ENCODE measurements at places on chromosomes 1 and 21.

DNA sequence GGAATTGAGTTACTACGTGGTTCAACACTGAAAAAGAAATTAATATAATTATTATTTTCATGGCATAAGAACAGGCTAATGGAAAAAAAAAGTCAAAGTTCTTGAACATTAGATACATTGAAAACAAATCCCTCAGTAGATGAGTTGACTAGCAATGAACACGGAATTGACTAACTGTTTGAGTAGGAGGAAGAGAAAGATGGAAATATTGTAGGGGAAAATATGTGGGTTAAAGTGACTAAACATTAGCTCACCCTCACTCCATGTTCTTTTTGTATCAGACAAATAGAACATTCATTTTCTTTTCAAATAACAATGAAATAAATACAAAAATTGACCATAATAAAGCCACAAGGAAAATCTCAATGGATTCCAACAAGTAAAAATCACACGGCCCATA is 84.3 kb downstream of the KCNK2 start:
- DNase-seq: no peak

DNA sequence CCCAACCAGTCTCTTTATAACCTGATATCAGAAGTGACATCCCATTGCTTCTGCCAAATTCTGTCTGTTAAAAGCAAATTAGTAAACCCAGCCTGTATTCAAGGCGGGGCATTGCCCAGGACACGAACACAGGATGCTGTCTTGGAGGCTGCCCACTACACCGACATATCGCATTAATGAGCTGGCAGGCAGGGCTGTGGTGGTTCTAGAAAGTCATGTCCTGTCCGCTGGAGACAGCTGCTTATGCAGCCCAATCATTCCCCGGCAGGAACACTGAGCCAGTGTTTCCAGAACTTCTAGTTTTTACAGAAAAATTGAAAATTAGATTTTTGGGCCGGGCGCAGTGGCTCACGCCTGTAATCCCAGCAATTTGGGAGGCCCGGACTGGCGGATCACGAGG is 19.3 kb downstream of the C1orf167 start:
- DNase-seq: no peak

DNA sequence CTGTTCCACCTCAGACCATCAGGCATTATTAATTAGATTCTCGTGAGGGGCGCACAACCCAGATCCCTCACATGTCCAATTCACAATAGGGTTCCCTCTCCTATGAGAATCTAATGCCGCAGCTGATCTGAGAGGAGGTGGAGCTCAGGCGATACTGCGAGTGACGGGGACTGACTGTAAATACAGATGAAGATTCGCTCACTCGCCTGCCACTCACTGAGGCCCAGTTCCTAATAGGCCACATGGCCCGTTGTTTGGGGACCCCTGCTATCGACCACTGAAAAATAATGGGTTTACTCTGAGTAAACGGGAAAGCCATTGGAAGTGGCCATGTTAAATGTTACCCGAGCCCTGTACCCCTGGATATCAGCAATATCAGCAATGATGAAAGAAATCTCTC is 65.9 kb downstream of the GRIK1 start:
- DNase-seq: no peak

- no peak for DNase-seq
Measured at GRCh38 chr1:84166797-84167196, 22.7 kb downstream of the PRKACB start.

- DNase-seq: no peak
Measured at GRCh38 chr1:167082511-167083027, 7.6 kb downstream of the GPA33 start.

DNA sequence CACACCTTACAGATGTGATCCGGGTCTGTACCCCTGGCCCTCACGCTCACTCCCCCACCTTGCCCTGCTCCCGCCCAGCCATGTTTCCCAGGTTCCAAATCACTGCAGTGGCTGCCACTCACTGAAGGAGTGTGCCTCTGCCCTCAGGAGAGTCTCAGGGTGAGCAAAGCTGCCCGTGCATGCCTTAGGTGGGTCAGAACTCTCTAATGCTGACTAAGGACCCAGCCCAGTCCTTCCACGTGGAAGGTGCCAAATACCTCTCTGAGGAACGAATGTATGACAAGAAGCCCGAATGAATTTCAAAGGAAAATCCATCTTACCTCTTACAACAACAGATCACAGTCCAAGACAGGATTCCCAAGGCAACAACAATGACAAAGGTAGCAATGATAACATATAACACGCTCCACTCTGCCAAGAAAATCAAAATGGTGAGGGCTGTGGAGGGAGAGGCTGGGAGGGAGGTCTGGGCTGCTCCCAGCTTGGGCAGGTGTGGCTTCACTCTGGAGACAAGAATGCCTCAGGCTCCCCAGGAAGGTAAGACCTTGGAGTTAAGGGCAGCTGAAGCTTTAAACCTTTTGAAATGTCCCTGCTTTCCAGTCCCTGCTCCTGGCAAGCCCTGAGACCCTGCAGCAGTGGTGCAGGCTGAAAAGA is 115.2 kb downstream of the KIAA0319L start:
- DNase-seq: no peak

DNA sequence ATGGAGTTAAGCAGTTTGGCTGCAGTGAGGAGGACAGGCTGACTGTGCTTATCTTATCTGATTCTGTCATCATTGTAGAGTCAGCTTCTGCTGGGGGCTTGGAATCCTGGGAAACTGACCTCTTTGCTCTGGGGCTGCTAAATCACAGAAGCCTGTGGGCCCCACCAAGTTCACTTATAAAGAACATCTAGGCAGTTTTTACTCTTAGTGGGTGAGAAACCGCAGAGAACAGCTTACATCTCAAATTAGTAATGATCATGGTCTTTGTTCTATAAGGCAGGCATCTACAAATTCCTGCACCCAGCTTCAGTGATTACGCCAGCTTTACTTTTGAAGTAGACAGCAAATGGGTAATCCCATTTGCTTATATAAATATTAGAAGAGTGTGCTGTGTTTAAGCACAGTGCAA is 75.7 kb downstream of the ZC3H11B start:
- DNase-seq: no peak

- DNase-seq: no peak
Measured at GRCh38 chr1:31752258-31752657, 11.9 kb downstream of the ADGRB2 start.

DNA sequence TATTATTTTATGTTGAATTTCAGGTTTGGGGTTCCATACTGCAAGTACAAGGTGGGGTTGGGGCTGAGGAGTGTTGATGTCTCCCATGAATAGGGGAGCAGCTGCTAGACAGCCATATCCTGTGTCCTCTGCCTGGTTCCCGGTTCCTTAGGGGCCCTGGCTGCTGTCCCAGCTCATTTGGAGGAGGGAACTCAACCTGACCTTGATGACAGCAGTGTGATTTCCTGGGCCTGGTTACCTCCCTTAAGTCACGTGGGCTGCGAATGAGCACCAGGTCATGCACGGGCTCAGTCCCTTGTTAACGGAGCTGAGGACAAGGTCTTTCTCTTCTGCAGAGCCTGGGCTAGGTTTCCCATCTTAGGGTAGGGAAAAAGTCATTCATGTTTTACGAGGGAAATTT is 85.1 kb downstream of the MTR start:
- DNase-seq: no peak

DNA sequence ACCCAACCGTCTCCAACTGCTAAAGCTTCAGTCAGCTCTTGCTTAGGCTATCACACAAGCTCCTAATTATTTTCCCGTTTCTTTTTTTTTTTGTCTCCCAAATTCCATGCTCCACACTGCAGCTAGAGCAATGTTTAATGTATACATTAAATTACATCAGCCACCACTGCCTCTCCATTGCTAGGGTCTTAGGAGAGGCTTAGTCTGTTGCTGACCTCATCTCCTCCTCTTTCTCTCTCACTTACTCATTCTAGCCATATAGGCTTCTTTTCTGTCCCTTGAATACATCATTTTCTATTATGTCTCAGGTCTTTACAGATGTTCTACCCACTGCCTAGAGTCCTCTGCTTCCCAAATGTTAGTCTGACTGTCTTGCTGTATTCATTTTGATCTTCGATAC is 138.1 kb upstream of the ST6GALNAC5 start:
- no peak for DNase-seq

GRCh38 chr1:117646007-117646811 is 40.4 kb downstream of the TENT5C start:
- no peak for DNase-seq

DNA sequence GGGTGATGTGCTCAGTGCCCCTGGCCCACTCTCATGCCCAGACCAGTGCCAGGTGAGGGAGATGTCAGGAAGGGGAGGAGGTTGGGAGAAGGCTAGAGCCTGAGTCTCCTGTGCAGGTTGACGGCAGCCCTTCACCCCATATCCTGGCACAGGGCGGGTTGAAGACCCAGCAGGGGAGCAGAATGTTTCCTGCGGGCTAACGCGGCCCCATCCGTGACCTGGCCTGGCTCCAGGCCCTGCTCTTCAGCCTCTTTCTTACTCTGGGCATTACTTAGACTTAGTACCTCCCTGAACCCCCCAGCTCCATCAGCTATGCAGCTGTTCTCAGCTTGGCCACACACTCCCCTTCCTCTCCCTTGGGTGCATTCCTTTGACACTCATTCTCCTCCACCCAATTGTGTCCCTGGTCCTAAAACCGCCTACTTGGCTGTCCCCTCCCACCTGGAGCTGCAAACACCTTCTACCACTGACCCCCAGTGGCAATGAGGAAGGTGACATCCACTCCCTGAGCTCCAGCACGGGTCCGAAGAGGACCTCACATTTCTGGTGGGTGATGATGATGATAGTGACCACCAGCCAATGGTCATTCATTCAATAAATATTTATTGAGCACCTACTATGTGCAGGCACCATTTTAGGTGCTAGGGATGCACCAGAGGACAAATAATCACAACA is 179.0 kb downstream of the PTPRU start:
- DNase-seq: no peak

- DNase-seq: no peak
Measured at GRCh38 chr1:223142269-223142668, 779 bp downstream of the TLR5 start.

DNA sequence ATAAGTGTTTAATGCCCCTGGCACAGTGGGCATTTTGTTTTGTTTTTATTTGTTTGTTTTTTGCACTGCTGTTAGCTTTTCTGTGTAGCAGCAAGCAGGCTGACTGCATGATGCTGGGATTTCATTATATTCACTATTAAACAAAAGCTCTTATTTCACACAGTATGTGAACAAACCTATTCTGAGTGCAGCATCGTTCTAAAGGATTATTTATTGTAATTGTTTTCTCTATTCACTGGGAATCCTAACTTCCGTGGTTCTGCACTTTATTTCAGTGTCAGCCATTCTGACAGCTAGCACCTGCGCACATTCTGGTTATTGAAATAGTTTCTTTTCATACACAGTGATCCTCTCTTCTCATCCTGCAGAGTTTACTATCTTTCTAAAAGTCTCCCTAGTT is 595.0 kb downstream of the NEGR1 start:
- no peak for DNase-seq

DNA sequence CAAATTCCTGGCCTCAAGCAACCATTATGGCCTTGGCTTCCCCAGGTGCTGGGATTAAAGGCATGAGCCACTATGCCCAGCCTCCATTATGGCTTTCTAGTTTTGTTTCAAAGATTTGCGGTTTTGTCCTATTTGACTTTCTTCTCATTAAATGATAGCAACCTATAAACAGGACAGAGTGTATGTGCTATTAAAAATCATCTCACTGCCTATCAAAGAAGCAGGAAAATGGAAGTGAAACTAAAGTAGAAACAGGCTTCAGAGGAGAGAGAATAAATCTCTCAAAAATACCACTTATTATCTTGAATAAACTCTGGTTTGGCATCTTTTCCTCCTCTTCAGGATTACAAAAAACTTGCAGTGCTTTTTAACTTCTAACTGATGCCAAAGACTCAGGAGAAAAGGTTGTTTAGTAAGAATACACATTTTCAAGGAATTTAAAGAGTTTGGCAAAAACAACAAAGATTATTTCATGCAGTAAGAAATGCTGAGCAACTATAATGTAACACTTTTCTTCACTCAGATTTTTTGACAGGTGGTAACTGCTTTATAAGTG is 28.7 kb downstream of the ACBD3 start:
- DNase-seq: no peak

DNA sequence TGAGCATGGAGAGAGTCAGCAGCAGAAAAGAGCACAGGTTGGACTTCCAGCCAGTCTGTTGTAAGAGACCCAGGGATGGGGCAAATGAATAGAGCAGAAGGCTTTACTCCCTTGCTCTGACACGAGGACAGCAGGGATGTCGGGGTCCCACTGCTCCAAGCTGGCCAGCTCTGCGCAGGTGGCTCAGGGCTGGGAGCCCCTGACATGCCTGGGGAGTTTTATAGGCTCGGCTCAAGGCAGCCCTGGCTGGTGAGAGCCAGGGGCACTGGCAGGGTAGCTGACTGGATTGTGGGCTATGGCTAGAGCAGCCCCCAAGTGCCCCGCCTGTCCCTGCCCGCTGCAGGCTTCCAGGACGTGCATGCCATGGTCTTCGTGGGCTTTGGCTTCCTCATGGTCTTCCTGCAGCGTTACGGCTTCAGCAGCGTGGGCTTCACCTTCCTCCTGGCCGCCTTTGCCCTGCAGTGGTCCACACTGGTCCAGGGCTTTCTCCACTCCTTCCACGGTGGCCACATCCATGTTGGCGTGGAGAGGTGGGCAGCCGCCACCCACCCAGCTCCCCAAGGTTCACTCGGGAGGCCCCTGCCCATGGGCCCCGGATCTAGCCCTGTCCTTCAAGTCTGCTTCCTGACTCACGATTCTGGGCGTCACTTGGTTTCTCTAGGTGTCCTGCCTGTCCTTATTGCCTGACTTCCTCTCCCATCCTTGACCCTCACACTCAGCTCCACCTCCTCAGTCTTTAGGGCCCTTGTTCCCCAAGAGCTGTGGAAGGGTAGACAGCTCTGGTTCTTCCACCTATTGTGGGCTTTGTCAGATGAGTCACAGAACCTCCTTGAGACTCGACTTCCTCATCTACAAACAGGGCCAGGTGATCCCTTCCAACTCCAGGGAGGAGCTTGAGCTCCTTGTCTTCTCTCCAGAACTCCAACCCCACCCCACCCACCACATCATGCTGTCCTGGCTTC is 8.2 kb downstream of the RHBG start:
- no peak for DNase-seq

DNA sequence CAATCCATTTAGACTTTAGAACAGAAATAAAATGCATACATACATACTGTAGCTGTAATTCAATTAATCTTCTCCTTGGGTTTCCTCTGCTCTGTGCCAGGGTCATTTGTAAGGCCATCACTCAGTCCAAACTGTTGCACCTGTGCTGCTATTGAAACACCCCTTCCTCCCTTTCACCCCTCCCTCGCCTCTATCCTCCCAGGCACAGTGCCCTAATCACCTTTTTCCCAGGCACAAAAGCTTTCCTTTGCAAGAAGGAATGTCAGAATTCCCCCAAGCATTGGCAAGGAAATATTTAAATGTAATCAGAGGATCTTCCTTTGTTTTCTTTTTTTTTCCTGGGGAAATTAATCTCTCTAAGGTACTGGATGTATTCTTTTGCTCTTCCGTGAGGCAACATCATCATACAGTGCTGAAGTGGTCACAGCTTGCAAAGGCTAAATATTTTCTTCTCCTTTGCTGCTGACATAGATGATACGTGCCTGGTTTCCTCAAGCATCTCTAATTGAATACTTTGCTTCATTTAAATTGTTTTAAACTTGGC is 339.3 kb upstream of the NR5A2 start:
- no peak for DNase-seq
